ENCODE measurements at places on chromosomes 13 and 19.

- no peak for DNase-seq
- no peaks in the 10 kb centered on the region for H3K4me1 ChIP-seq
- H3K27ac ChIP-seq = no peak overlapping the region
- no peaks in the 10 kb centered on the region for H3K27me3 ChIP-seq
- H3K4me3 ChIP-seq = no peak overlapping the region
- H3K36me3 ChIP-seq = no peaks in the 10 kb centered on the region
These were observed 1287.1 kb downstream of the PCDH9 start for GRCh38 chr13:65943024-65943423.

DNA sequence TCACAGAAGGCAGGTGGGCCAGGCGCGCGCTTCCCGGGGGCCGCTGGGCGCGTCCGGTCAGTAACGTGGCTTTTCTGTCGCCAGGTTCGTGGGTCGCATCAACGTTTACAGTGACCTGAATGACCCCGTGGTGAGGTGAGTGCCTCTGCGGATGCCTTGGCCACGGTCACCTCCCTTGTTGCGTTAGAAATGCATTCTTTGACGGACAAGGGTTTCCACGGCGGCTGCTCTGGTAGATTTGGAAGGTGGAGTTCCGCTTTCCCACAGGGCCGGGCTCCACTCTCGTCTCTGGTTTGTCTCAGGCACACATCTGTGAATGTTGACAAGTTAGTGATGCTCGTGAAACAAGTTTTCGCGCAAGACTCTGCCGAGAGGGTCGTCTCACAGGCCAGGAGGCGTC, 130.0 kb downstream of the ATP11A start:
- DNase-seq = no peak
- H3K27ac ChIP-seq = no peak overlapping the region
- H3K36me3 ChIP-seq = peaks cover 70% of the 10 kb centered on the region
- H3K4me3 ChIP-seq = no peak overlapping the region

DNA sequence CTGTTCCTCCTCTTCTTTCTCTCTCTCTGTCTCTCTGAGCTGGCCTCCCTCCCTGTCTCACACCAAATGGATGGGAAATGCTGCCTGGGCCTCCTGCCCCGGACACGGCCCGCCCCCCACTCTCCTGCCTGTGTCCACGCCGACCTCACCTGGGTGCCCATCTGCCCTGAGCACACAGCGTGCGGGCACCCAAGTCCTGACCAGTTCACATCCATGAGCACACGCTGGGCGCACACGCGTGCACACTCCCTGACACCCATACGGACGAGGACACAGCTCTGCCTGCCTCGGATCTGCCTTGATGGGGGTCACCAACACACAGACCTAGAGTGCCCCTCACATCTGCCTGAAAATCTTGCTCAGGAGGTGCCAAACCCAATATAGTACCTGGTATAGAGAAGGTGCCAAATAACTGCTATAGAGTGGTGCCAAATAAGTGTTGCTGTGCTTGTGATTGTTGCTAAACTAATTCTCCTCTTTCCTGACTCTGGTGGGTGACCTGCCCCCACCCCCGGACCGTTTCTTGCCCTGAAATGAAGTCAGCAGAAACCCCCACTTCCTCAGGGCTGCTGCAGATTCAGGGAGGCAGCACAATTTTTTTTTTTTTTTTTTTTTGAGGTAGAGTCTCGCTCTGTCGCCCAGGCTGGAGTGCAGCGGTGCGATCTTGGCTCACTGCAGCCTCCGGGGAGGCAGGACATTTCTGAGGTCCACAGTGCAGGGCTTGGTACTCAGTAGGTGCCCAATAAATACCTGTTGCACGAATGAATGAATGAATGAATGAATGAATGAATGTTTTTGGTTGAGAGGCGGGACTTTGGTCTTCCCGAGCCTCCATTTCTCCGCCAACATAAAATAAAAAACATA, 4.6 kb downstream of the NFIC start:
- H3K27ac ChIP-seq = peak overlapping the region; percentile 97
- peaks cover 48% of the 10 kb centered on the region for H3K36me3 ChIP-seq
- no peak for DNase-seq
- H3K27me3 ChIP-seq = no peaks in the 10 kb centered on the region

GRCh38 chr19:45613926-45614725, 12.1 kb upstream of the GPR4 start:
- H3K27me3 ChIP-seq = no peaks in the 10 kb centered on the region
- no peak for DNase-seq
- peaks cover 72% of the 10 kb centered on the region for H3K36me3 ChIP-seq
- H3K4me1 ChIP-seq = peaks cover 18% of the 10 kb centered on the region
- H3K4me3 ChIP-seq = no peak overlapping the region
- H3K27ac ChIP-seq = peak overlapping the region; percentile 20

DNA sequence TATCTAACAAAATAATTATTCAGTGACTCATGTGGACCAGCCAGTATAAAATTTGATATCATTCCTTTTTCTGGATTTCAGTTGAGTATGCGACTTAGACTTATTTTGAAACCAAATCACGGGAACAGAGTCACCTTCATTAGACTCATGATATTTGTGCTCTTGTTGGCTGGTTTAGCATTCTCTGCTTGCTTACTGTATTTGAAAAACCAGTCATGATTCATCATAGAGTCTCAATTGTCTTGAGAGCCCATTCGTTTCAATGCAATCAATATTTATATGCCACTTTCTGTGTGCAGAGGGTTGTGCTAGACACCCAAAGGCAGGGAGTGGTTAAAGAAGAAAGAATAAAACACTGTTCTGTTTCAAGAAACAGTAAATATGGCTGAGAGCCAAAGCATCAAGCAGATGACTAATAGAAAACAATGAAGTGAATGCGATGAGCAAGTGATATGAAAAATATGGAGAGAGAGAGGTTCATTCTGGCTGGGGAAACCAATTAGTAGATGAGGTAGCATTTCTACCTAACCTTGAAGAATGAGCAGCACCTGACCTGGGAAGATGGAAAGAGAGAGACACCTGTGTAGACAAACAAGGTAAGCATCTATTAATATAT, 99.6 kb upstream of the MBNL2 start:
- H3K27ac ChIP-seq = no peak overlapping the region
- H3K4me1 ChIP-seq = no peaks in the 10 kb centered on the region
- DNase-seq = no peak
- no peak overlapping the region for H3K4me3 ChIP-seq

- no peaks in the 10 kb centered on the region for H3K27me3 ChIP-seq
- H3K4me1 ChIP-seq = no peaks in the 10 kb centered on the region
- H3K4me3 ChIP-seq = no peak overlapping the region
- no peaks in the 10 kb centered on the region for H3K36me3 ChIP-seq
These were observed 709.3 kb upstream of the KLHL1 start for GRCh38 chr13:70817576-70817975.

GRCh38 chr13:98874029-98874397, 103.9 kb downstream of the DOCK9 start:
- DNase-seq = no peak
- peaks cover 20% of the 10 kb centered on the region for H3K36me3 ChIP-seq
- no peaks in the 10 kb centered on the region for H3K27me3 ChIP-seq
- no peak overlapping the region for H3K4me3 ChIP-seq

DNA sequence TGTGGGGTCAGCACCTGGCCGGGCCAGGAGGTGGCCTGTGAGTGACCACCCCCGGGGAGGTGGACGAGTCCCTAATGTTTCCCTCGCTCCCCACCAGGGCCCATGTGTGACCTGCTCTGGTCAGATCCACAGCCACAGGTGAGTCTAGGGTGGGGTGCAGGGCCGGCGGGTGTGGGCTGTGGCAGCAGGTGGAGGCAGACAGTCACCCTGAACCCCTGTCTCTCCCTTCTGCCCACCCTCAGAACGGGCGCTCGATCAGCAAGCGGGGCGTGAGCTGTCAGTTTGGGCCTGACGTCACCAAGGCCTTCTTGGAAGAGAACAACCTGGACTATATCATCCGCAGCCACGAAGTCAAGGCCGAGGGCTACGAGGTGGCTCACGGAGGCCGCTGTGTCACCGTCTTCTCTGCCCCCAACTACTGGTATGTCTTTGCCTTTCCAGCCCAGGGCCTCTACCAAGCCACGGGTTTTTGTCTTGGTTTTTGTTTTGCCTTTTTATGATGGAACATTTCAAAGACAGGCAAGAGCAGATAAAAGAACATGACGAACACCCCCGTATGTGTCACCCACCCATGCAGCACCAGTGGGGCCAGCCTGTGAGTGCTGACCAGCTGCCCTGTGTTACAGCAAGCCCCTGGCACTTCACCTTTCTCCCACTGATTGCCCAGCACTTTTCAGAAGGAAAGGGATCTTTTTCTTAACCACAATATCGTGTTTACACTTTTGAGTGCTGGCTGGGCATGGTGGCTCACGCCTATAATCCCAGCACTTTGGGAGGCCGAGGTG, 24.9 kb downstream of the CCDC8 start:
- no peaks in the 10 kb centered on the region for H3K27me3 ChIP-seq
- no peak overlapping the region for H3K27ac ChIP-seq
- no peak for DNase-seq
- no peak overlapping the region for H3K4me3 ChIP-seq
- H3K4me1 ChIP-seq = peaks cover 21% of the 10 kb centered on the region
- peaks cover 76% of the 10 kb centered on the region for H3K36me3 ChIP-seq

GRCh38 chr19:29189033-29189360, 24.0 kb downstream of the UQCRFS1 start:
- no peak for DNase-seq
- H3K27me3 ChIP-seq = peaks cover 52% of the 10 kb centered on the region
- no peak overlapping the region for H3K27ac ChIP-seq
- H3K4me1 ChIP-seq = no peaks in the 10 kb centered on the region

GRCh38 chr19:14350302-14350701, 30.9 kb upstream of the ADGRE5 start:
- no peak overlapping the region for H3K27ac ChIP-seq
- H3K36me3 ChIP-seq = no peaks in the 10 kb centered on the region
- no peak for DNase-seq
- H3K4me3 ChIP-seq = no peak overlapping the region
- H3K4me1 ChIP-seq = peaks cover 6% of the 10 kb centered on the region

DNA sequence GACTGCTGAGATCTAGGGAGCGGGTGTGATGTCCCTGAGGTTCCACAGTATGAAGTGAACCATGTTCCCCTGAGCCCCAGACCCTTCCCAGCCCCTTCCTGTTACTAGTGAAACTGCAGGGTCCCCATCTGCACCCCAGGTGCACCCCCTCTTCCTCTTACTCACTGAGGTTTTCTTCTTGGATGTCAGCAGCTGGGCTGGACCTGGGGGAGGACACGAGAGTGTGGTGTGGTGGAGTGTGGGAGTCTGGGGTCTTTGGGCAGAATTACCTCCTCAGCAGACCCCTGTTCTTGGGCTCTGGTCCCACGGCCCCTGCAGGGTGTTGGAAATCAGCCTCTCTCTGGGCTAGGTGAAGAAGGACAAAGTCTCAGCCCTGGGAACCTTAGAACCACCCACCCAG, 3.3 kb upstream of the LILRA6 start:
- H3K4me3 ChIP-seq = no peak overlapping the region
- no peak for DNase-seq
- H3K4me1 ChIP-seq = no peaks in the 10 kb centered on the region
- no peak overlapping the region for H3K27ac ChIP-seq
- no peaks in the 10 kb centered on the region for H3K36me3 ChIP-seq
